Activated CD8-positive, alpha-beta memory T cell treated with anti-CD3 and anti-CD28 coated beads for 1 hour (primary cell): ENCODE measurements at places on chromosomes 2 and 18.

GRCh38 chr18:39441648-39442047, 1876.0 kb upstream of the CELF4 start:
- DNase-seq = no peak

GRCh38 chr18:10437837-10438236, 16.6 kb upstream of the APCDD1 start:
- DNase-seq = no peak

GRCh38 chr2:179983250-179983932, 23.7 kb downstream of the CWC22 start:
- DNase-seq = no peak

GRCh38 chr2:50955081-50955480, 76.9 kb downstream of the NRXN1 start:
- no peak for DNase-seq

- DNase-seq = no peak
Measured at GRCh38 chr2:237628247-237629187, 1.1 kb downstream of the LRRFIP1 start.

DNA sequence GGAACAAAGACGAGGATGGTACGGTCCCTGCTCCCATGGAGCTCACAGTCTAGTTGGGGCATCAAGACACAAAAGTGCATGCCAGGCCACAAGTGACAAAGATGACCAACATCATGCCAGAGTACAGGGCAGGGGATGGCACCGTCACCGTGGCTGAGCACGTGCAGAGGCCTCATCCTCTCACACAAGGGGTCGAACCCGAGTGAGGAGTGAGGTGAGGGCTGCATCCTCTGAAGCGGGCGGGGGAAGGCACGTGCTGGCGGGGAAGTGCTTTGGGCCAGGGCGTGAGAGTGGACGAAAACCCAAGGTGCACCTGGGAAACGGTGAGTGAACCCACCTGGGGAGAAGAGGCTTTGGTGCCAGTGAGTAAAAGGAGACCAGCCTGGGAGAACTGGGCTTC, 41.0 kb downstream of the MRPL35 start:
- no peak for DNase-seq
